Anterior cingulate cortex (tissue), 58 donors: ENCODE measurements at places on chromosomes 7 and 10.

GRCh38 chr7:133887459-133887858 lies 239.7 kb upstream of the LRGUK start:
- DNase-seq: no peak

- DNase-seq: no peak
Measured at GRCh38 chr10:131778842-131779241, 122.0 kb upstream of the PPP2R2D start.

GRCh38 chr10:13722747-13723653 lies 136.2 kb downstream of the PRPF18 start:
- no peak for DNase-seq

GRCh38 chr7:47979832-47980181 lies 392 bp upstream of the HUS1 start:
- no peak for DNase-seq

GRCh38 chr10:132984801-132985545 lies 42.6 kb upstream of the CFAP46 start:
- DNase-seq: no peak
